ENCODE measurements at places on chromosomes 2 and 18.

GRCh38 chr2:65113229-65113628 is 16.7 kb downstream of the RAB1A start:
- DNase-seq = no peak

DNA sequence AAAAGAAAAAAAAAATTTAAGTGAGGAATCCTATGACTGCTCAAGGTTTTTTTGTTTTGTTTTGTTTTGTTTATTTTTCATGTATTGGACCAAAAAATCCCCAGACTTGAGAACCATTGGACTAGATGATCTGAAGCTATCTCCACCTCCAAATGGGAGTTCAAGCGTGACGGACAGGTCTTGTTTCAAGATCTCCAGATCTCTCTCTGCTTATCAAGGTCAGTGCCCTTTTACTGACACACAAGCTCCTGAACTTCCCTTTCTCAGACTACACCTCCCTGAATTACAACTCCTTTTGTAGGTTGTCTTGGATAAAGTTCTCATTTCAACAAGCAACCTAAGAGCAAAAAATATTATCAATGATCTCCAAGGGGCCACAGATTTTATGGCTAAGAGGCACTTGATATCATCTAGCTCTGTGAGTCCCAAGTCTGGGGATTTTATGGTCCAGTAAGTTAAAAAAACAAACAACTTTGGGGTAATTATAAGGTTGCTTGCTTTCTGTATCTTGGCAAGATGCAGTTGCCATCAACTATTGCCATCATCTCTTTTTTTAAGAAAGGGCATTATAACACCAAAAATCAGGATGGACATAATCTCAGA is 396.0 kb upstream of the ATP5MC3 start:
- no peak for DNase-seq

DNA sequence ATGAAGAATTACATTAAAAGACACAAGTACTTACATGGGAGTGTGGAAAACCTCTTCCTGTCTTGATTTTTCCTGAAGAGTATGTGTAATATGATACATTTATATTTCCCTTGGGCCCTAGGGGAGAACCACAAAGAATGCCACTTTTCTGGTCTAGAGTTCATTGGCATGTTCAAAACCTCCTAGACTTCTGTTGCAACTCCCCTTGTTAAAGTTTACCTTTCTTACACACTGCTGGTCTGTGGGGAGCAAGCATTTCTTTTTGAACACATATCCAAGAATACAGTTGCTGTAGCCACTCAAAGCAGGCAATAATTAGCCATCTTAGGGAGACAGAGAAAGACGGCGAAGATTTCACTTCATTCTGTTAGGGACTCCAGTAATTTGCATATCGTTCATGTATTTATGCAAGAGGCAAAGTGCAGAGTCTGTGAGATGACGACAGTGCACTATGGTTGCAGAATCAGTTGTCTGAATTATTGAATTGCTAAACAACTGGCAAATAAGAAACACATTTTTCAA is 103.5 kb downstream of the NOL4 start:
- no peak for DNase-seq

DNA sequence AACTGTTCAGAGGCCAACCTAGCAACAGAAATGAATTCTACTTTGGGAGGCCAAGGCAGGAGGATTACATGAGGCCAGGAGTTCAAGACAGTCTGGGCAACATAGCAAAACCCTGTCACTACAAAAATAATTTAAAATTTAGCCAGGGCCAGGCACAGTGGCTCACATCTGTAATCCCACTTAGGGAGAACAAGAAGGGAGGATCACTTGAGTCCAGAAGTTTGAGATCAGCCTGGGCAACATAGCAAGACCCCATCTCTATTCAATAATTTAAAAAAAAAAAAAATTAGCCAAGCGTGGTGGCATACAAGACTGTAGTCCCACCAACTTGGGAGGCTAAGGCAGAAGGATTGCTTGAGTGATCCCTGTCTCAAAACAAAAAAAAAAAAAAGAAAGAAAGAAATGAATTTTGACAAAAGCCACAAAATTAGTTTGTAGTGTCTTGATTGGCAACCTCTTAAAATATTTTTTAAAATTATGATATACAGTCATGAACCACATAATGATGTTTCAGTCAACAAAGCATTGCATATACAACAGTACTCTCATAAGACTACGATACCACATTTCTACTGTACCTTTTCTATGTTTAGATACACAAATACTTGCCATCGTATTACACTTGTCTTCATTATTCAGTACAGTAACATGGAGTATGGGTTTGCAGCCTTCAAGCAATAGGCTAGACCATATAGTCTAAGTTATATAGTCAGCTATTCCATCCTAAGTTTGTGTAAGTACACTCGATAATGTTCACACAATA is 130.7 kb downstream of the ZFP36L2 start:
- DNase-seq = no peak

DNA sequence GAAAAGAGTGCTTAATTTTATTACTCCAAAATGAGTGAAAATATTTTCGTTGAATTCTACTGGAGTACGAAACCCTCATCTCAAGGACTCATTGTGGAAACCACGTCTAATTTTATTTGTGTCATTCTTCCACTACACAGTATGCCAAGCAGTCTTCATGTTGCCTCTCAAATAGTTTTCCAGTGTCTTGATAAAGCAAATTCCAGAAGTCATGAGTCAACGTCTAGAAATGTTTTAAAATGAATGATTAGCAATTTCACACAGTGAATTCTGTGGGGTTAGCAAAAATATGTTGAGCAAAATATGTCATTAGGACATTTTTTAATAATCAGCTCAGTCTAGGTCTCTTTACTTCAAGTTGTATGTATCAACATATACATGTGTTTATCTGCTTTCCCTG is 865.5 kb downstream of the DSC3 start:
- DNase-seq = no peak

DNA sequence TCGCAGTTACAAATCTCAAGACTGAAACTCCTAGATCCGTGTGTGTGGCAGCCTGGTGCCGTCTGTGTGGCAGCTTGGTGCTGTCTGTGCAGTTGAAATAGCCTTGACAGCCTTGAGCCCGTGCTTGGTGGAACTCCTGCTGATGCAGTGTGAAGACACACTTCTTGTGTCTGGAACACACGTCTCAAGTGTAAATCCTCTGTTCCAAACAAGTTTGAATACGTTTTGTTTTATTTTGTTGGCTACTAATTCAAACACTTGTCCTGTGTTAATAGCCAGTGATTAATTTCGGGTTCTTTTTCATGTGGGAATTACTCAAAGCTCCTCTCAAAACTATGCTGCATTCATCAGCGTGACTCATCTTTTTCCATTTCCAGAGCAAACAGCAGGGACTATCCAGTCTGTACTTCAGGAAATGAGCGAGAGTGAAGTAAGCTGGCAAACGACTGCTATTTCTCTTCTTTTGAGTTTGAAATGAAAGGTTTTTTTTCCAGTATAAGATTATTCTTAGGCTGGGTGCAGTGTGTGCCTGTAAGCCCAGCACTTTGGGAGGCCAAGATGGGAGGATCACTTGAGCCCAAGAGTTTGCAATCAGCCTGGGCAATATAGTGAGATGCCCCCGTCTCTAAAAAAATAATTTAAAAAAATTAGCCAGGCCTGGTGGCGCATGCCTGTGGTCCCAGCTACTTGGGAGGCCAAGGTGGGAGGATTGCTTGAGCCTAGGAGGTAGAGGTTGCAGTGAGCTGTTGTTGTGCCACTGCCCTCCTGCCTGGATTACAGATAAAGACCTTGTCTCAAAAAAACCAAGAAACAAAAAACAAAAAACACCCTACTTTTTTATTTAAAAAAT is 152.9 kb downstream of the SPP2 start:
- no peak for DNase-seq

GRCh38 chr18:21448299-21448698 is 152.2 kb downstream of the ESCO1 start:
- DNase-seq = no peak

GRCh38 chr2:234292205-234292961 is 204.5 kb downstream of the ARL4C start:
- no peak for DNase-seq

DNA sequence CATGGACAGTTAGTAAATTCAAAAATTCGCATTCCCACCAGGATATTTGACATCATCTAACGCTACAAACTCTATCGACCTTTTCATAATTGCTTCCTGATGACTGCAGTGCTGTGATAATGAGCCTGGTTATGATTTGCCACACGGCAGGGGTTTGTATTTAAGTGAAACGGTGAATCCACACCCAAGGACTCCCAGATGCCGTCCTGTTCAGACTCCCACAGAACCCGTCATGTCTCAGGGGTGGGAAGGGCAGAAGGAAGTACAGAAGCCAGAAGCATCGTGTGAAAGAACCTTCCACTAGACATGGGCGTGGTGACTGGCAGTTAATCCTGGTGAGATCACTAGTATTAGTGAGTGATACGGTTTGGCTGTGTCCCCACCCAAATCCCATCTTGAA is 91.2 kb upstream of the TMEM18 start:
- DNase-seq = no peak

- no peak for DNase-seq
Measured at GRCh38 chr2:239836021-239836765, 188.9 kb downstream of the NDUFA10 start.

GRCh38 chr18:76985156-76985950 is 147.2 kb downstream of the MBP start:
- no peak for DNase-seq

DNA sequence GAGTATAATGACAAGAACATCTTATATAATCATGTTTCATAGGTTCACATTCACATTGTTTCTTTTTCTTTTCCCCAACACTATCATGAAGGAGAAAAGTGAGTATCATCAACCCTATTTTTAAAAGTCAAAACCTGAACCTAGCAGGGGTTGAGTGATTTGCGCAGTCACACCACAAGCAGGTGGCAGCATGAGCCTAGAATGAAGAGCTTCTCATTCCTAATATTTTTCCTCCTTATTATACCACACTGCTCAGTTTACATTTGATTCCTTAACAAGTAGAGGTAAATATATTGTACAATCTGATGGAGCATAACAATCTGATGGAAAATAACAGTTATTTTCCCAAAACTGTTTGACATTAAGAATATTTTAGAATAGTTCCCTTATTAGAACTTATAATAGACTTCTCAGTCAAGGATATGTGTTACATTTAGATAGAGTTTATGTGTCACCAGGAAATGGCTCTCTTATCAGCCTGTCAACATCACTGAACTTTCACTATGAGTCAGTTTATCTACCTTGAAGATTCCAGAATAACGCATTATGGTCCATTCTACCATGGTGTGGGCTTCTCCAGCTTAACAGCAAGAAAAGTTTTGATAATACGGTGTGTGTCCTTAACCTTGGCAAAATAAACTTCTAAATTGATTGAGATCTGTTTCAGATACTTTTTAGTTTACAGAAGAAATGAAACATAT is 119.5 kb downstream of the NEB start:
- no peak for DNase-seq

GRCh38 chr2:104812286-104812685 is 41.6 kb upstream of the POU3F3 start:
- no peak for DNase-seq

- DNase-seq = no peak
Measured at GRCh38 chr2:172336681-172337080, 90.7 kb upstream of the ITGA6 start.

GRCh38 chr18:52254367-52254766 is 85.6 kb upstream of the DCC start:
- DNase-seq = no peak

DNA sequence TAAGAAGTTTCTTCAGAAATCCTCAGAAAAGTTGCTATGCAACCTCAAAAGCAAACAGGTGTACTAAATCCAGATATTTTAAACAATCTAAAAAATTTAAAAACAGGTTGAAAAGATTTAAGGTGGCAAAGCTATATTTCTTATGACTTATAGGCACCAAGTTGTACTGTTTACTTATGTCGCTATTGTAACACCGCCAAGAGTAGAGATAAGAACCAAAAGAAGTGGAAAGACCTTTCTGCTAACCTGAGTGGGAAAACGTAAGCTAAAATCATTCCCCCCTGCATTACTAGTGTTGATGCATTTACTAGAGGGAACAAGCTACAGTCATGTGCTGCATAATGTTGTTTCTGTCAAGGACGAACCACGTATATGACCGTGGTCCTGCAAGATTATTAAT is 83.1 kb downstream of the TRIP12 start:
- no peak for DNase-seq

DNA sequence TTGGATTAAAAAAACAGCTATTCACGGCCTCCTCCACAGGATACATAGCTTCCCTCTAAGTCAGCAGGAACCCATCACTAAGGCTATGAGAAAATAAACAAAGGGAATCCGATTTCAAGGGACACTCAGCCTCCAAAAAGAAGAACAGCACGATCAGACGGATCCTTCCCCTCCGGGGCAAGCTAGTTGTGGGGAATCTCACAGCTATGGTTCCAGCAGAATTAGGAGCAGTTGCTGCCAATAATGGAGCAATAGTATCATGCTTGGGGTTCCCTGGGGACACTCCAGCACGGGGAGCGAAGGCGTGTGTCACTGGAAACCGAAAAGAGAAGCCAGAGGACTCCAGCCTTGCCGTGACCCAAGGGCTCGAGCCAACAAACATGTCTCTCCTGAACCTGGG is 163.1 kb downstream of the TTC32 start:
- DNase-seq = no peak

GRCh38 chr2:38740851-38741731 is 10.1 kb downstream of the SRSF7 start:
- peak; percentile 26 for DNase-seq

DNA sequence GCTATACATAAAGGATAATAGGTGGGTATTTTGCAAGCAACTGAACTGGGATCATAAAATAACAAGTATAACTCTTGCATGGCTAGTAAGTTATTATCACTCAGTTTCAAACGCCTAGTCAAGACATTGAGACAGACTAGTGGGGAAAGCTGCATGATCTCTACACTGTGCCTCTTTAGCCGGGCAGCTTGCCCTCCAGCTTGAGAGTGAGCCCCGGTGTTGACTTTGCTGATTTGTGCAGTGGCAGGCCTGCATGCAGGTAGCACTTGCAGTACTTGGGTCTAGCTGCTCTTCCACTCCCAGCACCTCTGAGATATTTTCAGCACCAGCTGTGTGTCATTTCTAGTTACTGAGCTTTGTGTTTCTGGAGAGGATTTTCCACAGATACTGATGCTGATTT is 118.8 kb upstream of the DAPL1 start:
- DNase-seq = no peak

- no peak for DNase-seq
Measured at GRCh38 chr2:70964596-70965386, 13.6 kb upstream of the ANKRD53 start.

- no peak for DNase-seq
Measured at GRCh38 chr2:102337481-102338386, 17.9 kb upstream of the IL18R1 start.

- no peak for DNase-seq
Measured at GRCh38 chr2:204074456-204074855, 137.9 kb downstream of the ICOS start.

DNA sequence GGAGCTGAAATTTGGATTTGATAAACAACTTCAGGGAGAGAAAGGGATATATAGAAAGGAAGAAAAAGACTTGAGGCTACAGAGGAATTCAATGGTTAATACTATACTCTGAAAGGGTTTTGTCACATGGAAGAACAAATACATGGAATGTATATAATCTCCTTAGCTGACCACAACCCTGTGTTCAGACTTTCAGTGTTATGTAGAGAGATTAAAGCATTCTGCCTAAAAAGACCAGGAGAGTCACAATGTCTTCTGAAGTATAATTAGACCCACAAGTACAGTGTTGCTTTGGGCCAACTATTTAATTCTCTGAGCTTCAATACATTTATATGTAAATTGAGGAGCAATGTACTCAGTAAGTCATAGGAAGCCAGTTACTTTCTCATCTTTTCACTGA is 123.8 kb upstream of the FSHR start:
- DNase-seq = no peak

All from T47D (cell line).